Stimulated activated effector memory CD8-positive, alpha-beta T cell treated with anti-CD3 and anti-CD28 coated beads, Interleukin-12 subunit alpha, Interleukin-12 subunit beta, amount 100 ng/mL, for 72 hours (primary cell): ENCODE measurements at places on chromosomes 6 and 20.

GRCh38 chr20:32978009-32978335 lies 26.3 kb downstream of the SUN5 start:
- no peak for DNase-seq

DNA sequence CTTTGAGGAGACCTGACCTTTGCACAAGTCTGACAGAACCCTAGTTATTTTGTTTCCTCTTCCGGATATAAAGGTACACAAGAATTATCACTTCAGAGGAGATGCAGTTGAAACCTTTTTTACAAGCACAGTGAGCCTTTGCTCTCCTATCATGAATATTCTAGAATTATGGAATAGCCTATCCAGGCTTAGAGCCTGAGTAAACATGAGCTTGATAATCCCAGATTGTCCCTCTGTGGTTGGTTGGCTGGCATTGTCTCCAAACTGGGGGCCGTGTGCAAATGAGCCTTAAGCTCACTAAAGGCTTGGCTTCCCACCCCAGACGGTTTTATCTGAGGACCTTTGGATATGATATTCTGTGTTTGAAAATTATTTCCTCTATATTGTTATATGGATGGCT lies 32.0 kb downstream of the BTBD3 start:
- no peak for DNase-seq

- DNase-seq, result no peak
Measured at GRCh38 chr6:74577619-74578018, 628.2 kb downstream of the COL12A1 start.

DNA sequence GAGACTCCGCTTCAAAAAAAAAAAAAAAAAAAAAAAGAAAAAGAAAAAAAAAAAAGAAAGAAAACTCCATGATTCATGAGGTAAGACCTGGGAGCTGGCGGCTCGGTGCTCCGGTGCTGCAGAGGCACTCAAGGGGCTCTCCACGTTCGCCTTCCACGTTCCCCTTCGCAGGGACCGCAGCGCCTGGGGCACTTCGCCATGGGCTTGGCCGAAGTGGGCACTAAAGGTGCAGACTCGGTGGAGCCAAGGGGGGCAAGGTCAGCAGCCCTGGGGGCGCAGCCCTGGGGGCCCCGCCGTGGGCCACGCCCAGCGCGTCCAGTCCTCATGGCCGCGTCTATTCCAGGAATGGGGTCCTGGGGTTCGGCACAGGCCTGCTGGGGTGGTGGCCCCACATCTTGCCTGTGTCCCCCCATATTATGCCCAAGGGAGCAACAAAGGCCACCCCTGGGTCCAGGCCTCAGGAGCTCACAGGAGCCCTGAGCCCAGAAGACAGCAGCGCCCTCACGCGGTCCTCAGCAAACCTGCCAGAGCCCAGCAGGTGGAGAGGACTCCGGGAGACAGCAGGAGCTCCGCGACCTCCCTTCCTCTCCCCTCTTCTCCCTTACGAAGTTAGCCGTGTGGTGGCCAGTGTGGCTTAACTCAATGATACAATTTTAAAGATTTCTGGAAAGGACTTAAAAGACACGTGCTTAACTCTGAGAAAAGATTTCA lies 21.9 kb downstream of the ZBTB46 start:
- DNase-seq, result no peak

DNA sequence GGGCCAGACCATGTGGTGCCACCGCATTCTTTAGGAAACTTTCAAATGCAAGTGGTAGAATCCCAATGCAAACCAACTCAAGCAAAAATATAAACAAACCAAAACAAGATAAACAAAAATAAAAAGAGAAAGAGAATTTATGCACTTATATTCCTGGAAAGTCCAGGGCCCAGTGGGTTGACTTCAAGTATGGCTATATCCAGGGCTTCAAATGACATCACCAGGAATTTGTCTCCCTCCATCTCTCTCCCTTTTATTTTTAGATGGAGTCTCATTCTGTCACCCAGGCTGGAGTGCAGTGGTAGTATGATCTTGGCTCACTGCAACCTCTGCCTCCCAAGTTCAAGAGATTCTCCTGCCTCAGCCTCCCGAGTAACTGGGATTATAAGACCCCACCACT lies 56.1 kb upstream of the PNRC1 start:
- no peak for DNase-seq

DNA sequence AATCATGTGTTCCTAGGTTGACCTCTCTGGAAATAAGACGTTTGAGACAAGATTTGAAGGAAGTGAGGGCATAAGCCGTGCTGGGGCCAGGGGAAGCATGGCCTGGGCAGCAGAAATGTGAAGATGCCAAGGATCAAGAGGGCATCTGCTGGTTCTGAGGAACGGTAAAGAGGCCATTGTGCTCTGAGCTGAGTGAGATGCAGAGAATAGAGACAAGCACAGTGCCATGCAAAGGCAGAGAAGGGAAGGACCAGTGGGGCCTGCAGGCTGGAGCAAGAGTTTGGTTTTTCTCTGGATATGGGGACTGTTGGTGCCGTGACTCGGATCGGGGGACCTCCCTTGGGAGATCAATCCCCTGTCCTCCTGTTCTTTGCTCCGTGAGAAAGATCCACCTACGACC lies 50.8 kb downstream of the SMPDL3A start:
- no peak for DNase-seq

- DNase-seq, result no peak
Measured at GRCh38 chr20:31943052-31943471, 8.8 kb downstream of the PDRG1 start.

- DNase-seq, result no peak
Measured at GRCh38 chr6:45898941-45899682, 116.5 kb downstream of the CLIC5 start.

GRCh38 chr6:39778581-39779255 lies 13.5 kb upstream of the DAAM2 start:
- no peak for DNase-seq

GRCh38 chr6:36018339-36018738 lies 6.1 kb downstream of the SLC26A8 start:
- DNase-seq, result no peak

DNA sequence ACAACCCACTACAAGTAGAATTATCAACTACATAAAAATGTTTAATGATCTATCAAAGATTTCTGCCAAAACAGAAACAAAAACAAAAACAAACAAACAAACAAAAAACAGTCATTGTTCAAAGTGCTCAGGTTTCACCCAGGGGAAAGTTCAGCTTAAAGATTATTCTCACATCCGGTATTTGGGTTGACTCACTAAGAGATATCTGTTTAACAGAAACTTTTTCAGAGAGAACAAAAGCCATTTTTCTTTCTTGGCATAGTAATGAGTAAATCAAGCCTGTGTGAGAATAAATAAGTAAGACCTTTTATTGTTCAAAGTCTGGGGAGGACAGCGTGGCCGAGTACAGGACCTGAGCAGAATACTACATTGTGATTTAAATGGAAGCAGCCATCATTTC lies 143.6 kb downstream of the RCAN2 start:
- no peak for DNase-seq

DNA sequence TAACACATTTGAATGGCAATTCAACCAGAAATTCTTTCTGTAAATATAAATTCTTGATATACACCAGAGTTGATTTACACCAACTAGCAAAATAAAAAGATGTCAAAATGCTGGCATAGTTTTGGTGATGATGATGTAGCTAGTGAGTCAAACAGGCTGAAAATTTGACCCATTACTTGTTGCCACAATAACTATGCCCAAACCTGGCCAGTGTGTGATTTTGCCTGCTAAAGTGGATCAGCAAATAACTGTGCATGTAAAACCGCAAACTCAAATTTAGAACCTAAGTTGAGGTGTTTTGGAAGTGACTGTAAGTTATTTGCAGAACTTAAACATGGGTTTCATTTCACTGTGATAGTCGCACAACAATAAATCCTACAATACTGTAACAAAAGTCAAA lies 125.9 kb downstream of the KIF6 start:
- DNase-seq, result no peak

DNA sequence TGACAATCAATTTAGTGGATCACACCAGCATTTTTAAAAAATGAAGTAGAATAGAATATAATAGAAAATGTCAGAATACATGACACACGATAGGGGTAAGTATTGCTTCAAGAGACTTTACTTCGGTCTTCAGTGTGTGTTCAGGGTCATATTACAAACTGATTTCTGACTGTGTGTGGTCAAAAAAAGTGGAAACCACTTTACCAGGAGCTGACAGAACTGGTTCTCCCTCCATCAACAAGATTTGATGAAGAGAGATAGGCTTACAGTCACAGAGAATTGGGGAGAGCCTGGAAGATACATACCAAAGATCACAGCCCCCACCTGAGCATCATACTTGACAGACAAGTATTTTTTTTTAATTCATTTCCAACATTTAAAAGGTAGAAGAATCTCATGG lies 21.7 kb downstream of the ARMC2 start:
- no peak for DNase-seq

DNA sequence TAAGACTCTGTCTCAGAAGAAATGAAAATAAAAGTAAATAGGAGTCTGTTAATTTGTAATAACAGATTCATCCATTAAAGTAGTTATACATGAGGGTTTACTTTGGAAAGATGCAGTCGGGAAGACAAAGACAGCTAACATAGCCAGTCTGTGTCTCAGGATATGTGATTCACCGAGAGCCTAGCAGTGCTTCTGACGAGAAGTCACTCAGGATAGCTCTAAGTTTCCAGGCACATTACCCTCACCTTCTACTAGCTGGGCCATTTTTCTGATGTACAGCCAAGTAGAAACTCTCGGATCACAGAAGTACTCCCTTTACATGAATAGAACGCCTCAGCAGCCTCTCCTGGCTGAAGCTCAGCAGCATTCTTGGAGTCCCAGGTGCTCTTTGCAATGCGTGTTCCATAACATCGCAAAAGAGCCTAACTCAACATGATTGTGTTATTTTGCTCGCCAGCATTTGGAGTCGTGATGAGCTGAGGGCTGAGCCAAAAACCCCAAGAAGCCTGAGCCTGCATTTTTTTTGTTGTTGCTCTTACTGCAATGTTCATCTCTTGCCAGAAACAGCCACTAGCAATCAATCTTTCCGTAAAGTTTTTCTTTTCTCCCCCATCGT lies 22.4 kb upstream of the TASP1 start:
- no peak for DNase-seq
